ENCODE measurements at places on chromosomes 3 and 15.

DNA sequence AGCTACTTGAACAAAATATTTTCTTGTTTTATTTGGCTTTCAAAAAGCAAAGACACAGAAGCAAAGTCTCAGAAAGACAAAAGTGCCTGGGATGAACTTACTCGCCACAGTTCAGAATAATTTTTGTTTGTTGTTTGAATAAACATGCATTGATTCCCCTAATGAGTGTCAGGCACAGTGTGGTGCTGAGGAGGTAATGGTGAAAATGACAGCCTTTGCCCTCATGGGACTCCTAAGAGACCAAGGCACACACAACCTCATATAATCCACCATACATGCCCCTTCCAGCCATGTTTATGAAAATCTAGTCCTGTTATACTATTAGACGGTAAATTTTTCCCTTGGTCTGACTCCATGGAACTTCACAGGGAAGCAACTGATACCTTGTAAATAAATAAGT lies 2.5 kb downstream of the GOLIM4 start:
- no peak for DNase-seq

DNA sequence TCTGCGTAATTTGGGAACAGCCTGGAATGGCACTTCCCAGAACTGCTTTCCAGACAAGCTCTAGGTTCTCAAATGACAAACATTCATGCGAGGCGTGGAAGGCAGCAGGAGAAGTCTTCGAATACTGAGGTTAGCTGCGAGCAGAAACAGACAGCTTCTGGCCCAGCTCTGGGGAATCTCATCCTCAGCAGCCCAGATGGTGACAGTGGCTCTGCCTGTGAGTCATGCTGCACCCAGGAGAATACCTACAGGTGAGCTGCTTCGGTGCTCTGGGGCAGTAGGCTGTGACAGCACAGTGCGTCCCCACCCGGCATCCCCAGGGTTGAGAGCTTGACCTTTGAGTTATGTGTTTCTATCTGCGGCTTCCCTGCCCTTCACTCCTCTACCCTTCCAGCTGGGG lies 258.6 kb downstream of the KLF13 start:
- no peak for DNase-seq

DNA sequence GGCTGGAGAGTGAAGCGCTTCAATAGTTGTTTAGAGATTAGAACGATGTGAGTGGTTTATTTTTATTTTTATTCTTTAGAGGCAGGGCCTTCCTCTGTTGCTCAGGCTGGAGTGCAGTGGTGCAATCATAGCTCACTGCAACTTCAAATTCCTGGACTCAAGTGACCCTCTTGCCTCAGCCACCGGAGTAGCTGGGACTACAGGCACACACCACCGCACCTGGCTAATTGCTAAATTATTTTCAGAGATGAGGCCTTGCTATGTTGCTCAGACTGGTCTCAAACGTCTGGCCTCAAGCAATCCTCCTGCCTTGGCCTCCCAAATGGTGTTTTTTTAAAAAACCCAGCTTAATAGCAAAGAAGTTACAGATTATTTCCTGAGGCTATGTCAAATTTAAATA lies 29.0 kb downstream of the PPARG start:
- DNase-seq: no peak

DNA sequence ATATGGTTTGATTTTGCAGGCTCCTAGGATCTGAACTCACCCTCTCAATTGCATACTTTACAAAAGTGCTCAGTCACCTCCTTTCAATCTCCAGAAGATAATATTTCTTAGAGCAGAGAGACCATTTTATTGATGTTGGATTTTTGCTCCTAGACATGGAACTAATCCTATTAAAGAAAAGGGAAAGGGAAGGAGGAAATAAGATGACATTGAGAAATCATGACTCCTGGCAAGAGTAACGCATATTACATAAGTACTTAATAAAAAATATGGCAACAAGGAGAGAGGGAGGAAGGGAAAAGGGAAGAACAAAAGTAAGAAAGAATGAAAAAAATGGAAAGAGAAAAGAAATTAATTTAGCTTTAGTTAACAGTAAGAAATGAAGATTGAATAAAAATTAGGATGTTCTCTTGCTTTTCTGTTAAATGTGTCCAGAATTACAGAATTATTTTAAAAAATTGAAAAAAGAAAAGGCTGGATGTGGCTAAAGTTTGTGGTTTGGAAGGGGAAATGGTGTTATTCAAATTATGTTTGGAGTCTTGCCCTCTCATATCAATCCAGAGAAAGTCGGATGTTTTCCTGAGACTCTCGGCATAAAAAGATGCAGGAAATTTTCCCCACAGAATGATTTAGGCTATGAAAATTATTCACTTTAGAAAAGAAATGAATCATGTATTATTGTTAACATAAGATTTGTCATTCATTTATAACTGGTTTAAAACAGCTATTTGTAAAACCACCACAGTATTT lies 474.0 kb downstream of the FGF12 start:
- no peak for DNase-seq
